Activated naive CD4-positive, alpha-beta T cell (primary cell): ENCODE measurements at places on chromosomes 7 and 10.

DNA sequence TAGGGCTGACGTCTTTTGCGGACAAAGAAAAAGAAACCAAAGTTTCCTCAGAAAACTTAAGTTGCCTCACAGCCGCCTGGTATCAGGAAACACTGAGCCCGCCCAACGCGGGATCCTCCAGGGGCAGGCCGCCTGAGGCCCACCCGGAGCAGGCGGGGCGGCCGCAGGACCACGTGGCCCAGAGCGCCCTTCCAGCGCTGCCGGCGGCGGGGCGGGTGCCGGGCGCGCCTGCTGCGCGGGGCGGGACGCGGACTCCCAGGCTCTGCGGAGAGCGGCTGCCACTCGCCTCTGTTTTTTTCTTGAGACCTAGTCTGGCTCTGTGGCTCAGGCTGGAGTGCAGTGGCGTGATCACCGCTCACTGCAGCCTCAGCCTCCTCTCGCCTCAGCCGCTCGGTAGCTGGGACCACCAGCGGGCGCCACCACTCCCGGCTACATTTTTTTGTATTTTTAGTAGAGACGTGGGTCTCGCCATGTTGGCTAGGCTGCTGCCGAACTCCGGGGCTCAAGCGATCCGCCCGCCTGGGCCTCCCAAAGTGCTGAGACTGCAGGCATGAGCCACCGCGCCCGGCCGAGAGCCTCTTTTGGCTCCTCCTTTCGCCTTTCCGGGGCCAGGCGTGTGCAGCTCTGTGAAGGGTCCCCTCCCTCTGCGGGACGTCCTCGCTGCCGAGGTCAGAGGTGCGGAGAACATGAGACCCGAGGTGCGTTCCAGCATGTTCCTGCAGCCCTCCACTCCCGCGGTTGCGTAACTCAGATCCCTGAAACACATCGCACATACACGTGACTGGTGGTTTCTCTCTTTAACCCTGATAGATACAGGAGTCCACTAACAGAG, 11.6 kb upstream of the HNRNPF start:
- DNase-seq = peak; percentile 50

- DNase-seq = no peak
These were observed 68.0 kb downstream of the PIP4K2A start for GRCh38 chr10:22646388-22646853.

DNA sequence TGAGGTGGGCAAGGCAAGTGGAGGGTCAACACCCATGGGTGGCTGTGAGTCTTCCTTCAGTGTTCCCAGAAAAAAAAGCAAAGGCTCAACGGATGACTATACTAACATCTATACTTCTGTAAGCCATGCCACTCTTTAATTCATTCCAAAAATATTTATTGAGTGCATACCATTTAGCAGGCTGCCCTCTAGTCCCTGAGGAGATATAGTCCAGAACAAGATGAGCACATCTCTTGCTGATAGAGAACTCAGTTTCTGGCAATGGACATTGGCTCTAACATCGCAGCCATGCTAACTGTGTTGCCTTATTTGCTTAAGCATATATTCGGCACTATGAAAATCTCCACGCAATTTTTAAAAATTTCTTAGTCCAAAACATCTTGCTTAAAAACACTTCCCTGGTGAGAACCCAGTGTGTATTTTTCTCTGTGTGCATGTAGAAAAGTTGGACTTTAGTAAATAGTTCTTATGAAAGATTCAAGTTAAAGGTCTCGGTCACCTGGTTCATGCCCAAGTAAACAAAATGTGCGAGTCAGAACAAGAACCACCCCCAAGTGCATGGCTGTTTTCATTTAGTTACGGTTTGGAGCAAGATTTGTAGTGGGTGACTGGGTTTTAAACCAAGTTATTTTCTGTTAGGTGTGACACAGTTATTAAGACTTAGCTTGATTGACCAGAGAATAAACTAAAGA, 69.8 kb downstream of the MET start:
- DNase-seq = no peak

DNA sequence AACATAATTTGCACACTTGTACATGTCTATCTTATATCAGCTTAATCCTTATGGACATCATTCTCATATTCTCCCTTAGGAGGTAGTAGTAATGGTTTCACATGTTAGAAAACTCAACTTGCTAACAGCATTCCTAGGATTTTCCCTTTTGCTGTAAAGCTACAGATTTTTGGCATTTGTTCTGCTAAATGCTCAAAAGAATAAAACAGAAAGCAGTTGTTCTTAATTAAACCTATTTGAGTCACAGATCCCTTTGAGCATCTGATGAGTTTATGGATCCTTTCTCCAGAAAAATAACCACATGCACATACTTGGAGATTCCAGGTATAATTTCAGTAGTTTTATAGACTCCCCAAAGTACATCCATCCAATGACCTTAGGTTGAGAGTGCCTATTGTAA, 122.9 kb upstream of the BET1 start:
- no peak for DNase-seq

- no peak for DNase-seq
These were observed 41.3 kb downstream of the ETV1 start for GRCh38 chr7:13948019-13948801.

DNA sequence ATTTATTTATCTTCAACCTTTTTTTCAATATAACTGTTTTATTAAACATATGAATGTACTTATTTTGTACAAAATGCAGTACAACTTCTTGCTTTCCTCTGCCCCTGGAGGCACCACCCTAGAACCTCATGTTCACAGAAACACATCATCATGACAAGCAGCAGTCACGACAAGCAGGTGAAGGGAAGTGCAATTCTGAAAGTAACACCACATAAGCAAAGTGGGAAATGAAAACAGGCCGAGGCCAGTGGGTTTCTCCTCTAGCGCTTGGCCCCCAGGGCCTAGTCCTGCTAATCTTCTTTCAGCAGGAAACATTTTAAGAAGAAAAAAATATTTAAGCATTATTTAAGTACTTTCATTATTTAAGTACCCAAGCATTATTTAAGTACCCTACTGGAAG, 598.1 kb downstream of the SH2D4B start:
- DNase-seq = no peak

GRCh38 chr10:61837755-61838171, 63.7 kb upstream of the ARID5B start:
- no peak for DNase-seq

GRCh38 chr7:36985316-36985715, 261.0 kb upstream of the AOAH start:
- no peak for DNase-seq

DNA sequence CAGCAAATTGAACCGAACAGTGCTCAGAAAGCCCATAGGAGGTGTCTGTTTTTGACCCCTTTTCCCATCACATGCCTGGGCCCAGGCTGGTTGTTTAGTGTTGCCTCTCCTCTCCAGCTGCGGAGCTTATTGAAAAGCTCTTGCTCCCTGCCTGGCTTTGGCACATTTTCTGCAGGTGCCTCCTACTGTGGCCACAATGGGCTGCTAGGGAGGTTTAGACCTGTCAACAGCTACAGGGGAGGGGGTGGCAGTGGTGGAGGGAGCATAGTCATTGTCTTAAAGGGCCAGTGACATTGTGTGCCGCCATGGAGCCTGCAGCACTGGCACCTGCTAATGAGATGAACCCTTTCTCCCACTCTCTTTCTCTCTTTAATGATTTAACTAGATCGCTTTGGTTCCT, 13.2 kb upstream of the ENO4 start:
- no peak for DNase-seq

GRCh38 chr10:70913893-70914240, 25.5 kb upstream of the PCBD1 start:
- DNase-seq = no peak

GRCh38 chr10:74179111-74179710, 28.2 kb downstream of the ADK start:
- no peak for DNase-seq

- no peak for DNase-seq
These were observed 34.7 kb downstream of the MINDY4 start for GRCh38 chr7:30805931-30806330.

GRCh38 chr7:70694971-70695794, 436.8 kb upstream of the GALNT17 start:
- no peak for DNase-seq

- DNase-seq = no peak
These were observed 358.2 kb upstream of the NPVF start for GRCh38 chr7:25586513-25586912.

- DNase-seq = no peak
These were observed 146.6 kb downstream of the CHN2 start for GRCh38 chr7:29341156-29341555.

- no peak for DNase-seq
These were observed 206.7 kb upstream of the POT1 start for GRCh38 chr7:125136341-125136740.

DNA sequence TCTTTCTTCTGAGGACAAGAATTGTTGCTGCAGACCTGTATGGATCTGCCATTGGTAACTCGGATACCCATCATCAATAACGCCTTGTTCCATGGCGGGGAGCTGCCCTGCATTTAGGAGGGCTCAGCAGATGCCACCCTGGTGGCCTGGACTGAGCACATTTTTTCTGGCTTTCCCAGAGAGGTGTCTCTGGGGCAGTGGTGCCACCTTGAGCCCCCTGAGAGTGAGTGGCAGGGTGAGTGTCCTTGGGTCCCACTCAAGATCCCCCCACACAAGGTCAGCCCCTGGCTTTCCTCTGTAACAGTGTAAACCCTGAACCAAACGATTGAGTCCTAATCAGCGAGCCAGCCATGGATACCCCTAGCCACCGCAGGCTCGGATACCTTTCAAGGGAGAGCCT, 258.6 kb downstream of the GLRX3 start:
- DNase-seq = no peak

GRCh38 chr10:47378606-47379444, 5.3 kb downstream of the ZNF488 start:
- no peak for DNase-seq

GRCh38 chr10:124294811-124295770, 123.6 kb downstream of the OAT start:
- no peak for DNase-seq

GRCh38 chr7:152572101-152572500, 103.8 kb downstream of the XRCC2 start:
- DNase-seq = no peak

- no peak for DNase-seq
These were observed 1.0 kb downstream of the TRPV5 start for GRCh38 chr7:142932386-142933091.

DNA sequence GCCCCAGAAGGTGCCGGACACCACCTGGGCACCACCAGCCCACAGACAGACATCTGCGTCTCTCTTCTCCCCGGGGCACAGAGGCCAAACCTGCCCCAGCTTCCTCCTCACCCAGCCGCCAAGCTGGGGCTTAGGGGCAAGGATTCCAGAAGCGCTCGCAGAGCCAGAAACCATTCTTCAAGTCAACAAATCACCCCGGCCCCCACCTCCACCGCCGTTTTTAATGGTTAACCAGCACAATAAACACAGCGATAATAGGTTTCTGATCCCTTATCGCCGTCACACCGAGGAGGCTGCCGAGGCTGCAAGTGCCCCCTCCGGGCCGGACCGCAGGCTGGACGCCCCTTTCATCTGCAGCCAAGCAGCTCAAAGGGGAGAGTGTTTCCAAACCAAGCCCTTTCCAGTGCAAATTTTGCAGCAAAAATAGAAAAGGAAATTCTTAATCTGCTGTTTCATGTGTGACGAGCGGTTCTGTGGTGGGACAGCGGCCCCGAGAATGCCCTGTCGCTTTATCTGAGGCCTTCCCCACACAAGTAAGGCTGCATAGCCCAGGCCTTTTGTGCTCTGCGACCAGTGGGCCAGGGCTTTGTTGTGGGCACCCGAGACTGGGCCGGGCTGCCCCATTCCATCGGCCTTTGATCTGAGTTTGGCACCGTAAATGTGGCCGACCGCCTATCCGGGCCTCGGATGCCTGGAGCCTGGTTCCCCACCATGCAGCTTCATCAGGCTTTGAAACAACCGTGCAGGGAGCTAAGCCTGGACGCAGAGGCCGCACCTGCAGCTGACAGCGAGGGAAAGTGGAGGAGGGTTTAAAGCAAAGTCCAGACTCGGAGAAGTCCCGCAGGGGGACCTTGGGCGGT, 83.2 kb downstream of the FOXL3 start:
- no peak for DNase-seq

DNA sequence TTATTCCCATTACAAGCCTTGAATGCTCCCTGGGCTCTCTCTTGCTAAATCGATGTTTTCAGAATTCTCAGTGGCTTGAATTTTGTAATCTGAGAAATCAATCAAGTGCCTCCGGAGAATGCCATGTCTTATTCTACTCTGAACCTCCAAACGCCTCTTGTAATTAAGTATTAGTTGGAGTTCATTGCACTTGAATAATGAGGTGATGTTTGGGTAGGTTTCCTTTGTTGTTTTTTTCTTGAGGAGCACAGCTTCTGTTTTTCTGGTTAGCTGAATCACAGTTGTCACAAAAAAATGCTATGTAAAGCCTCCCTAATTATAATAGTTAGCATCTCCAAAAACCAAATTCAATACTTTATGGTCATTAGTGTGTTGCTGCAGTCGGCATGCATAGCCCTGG, 100.3 kb downstream of the PLPP4 start:
- no peak for DNase-seq

DNA sequence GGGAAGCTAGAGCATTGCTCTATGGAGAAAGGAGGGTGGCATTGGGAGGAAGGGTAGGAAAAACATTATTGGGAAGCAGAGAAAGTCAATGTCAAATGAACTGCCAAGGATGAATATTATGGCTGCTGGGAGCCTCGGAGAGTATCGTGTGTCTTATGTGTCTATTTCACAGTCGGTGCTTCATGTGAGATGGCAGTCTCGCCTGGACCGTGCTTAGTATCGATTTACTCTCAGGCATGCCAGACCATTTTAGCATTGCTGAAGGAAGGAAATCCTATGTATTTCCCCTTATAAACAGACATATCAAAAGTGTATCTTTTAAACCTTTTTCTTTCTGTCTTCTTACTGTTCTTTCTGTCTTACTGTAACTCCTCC, 612.6 kb downstream of the AUTS2 start:
- no peak for DNase-seq

GRCh38 chr7:4134631-4135030, 547.5 kb upstream of the FOXK1 start:
- no peak for DNase-seq

GRCh38 chr7:23470330-23471105, at the start of gene IGF2BP3:
Gene IGF2BP3, minus strand, starts transcription at chr7:23470491. Its CDS starts 381 bp downstream, at chr7:23470110.
- DNase-seq = no peak

DNA sequence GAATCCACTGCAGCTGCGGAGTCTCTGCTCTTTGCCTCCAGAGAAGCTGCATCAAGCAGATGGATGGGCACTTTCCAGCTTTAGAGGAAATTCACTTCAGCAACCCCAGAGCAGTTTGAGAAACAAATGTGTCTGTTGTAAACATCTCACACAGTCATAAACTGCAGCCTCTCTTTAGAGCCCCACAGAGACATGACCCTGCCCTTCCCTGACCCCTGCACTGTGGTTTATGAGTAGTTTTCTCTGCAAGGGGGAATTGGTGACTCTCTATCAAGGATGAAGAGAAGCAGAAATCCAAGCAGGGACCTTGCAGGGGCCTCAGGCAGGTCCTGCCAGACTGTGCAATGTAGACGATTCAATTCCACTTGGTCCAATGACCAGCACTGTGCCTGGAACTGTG, 160.2 kb downstream of the SH2D4B start:
- DNase-seq = no peak

GRCh38 chr7:143974459-143974858, 19.8 kb downstream of the OR2F1 start:
- DNase-seq = no peak

DNA sequence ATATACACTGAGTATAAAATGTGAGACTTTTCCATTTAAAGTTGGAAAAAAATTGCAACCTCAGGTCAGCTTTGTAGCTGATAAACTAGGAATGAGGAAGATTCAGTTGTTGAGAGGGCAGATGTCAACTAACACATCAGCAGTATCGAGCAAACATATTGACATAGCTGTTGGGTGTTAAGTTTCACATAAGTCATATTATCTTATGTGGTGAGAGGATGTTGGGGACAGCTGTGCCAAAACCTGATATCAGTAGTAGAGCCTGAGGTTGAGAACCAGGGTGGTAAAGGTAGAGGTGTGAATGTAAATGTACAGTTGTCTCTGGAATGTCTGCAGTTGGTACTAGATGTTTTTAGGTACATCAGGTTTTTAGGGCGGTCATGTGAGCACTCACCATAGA, 5.0 kb downstream of the ZRANB1 start:
- no peak for DNase-seq
